Fibroblast of lung (primary cell): ENCODE measurements at places on chromosomes 5 and 9. TPM values are rescaled to one million over a fixed set of nuclear protein-coding genes. Genes with fewer than 3 reads are reported as not detected.

DNA sequence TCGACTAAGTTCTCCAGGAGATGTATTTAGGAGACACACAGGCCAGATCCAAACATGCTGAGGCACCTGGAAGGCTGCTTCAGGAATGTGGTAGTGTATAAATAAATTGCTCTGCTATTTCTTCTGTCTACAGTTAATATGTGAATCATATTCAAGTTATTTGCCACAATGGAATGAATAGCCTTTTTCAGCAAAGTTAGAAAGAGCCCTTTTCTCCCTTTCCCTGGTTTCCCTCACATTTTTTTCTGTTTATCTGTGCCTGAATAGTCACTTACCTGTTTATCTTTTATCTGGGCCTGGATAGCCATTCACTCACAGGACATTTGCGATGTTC is 44.1 kb upstream of the CLINT1 start:
- peak; percentile 46 for DNase-seq
- H3K27me3 ChIP-seq = no peaks in the 10 kb centered on the region

- H3K4me3 ChIP-seq = no peak overlapping the region
- no peak overlapping the region for H3K27ac ChIP-seq
- H3K36me3 ChIP-seq = no peaks in the 10 kb centered on the region
- DNase-seq = no peak
- H3K27me3 ChIP-seq = no peaks in the 10 kb centered on the region
- no peaks in the 10 kb centered on the region for H3K4me1 ChIP-seq
These were observed 100.2 kb downstream of the PIP5K1B start for GRCh38 chr9:68804911-68805889.

DNA sequence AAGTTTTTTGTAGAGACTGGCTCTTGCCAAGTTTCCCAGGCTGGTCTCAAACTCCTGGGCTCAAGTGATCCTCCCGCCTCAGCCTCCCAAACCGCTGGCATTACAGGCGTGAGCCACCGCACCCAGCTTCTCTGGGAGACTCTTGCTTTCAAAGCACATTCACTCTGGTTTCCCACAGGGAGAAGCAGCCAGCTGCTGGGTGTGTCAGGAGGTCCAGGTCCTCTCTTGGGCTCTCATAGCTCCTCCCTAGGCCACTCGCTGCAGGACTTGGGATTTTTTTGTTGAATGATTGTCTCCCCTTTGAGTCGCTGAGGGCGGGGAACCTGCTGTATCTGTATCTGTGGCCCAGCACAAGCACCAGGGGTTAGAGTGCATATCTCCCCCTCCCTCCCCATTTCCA is 68.4 kb upstream of the RAPGEF1 start:
- H3K27me3 ChIP-seq = peaks cover 27% of the 10 kb centered on the region
- H3K4me3 ChIP-seq = no peak overlapping the region
- DNase-seq = no peak
- H3K27ac ChIP-seq = no peak overlapping the region

DPYSL3 gene
- 135 and 206 TPM in 2 replicates for total RNA-seq

OR1Q1 gene
- total RNA-seq = not detected in 2 replicates

GRCh38 chr9:9536523-9536922 is 1076.3 kb downstream of the PTPRD start:
- no peaks in the 10 kb centered on the region for H3K36me3 ChIP-seq
- no peak overlapping the region for H3K27ac ChIP-seq
- no peaks in the 10 kb centered on the region for H3K4me1 ChIP-seq
- H3K27me3 ChIP-seq = no peaks in the 10 kb centered on the region
- no peak overlapping the region for H3K4me3 ChIP-seq

DNA sequence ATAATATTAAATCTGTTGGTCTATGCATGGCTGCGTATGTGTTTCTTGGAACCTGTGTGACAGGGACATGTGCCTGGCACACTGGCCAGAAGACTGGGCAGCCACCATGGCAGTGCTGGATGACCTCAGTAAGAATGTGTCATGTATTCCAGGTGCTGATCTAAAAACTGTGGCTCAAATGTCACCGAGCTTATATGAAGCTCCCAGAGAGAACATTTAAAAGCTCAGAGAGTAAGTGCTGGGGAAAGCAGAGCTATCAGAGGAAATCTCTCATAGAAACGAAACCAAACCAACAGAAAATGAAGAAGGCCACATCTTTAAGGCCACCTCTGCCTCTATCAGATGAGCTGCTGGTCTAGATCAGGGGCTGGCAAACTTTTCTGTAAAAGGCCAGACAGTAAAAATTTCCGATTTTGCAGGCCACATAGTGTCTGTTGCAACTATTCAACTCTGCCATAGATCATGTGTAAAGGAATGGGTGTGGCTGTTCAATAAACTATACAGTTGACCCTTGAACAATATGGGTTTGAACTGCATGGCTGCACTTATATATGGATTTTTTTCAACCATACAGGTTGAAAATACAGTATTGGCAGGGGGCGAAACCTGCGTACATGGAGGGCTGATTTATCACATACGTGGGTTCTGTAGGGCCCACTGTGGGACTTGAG is 31.8 kb downstream of the TSTD2 start:
- no peaks in the 10 kb centered on the region for H3K27me3 ChIP-seq
- H3K4me1 ChIP-seq = no peaks in the 10 kb centered on the region
- no peak overlapping the region for H3K4me3 ChIP-seq

- no peak overlapping the region for H3K4me3 ChIP-seq
- peak; percentile 30 for DNase-seq
- H3K4me1 ChIP-seq = no peaks in the 10 kb centered on the region
- H3K27me3 ChIP-seq = no peaks in the 10 kb centered on the region
- no peaks in the 10 kb centered on the region for H3K36me3 ChIP-seq
- no peak overlapping the region for H3K27ac ChIP-seq
These were observed 417.3 kb downstream of the RASEF start for GRCh38 chr9:82645600-82645999.

RALGPS1 gene
- 5.1 and 5.9 TPM in 2 replicates for total RNA-seq

SLC27A4 gene
- total RNA-seq = 11.7 and 11.8 TPM in 2 replicates

DNA sequence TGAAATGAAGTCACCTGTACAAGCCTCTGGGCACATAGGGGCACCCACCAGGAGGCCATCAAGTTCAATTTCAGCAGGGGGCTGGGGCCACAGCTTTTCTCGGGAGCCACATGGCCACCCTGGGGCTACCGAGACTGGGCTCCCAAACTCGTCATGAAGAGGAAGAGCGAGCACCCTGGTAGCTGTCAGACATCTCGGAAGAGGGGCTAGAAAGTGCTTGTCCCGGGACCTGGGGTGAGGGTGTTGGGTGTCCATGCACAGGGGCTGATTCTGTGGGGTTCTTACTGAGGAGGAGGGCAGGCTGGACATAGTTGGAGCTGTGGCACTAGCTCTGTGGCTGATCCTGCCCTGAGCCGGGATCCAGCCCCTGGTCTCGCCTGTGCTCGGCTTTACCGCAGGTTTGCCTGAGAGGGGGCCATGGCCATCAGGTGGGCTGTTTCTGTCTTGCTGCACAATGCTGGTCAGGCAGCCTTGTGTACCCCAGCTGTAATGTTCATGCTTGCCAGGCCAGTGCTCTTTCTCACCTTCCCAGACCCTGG is 70.3 kb downstream of the PHF2 start:
- H3K4me1 ChIP-seq = peaks cover 5% of the 10 kb centered on the region
- H3K27ac ChIP-seq = no peak overlapping the region
- H3K27me3 ChIP-seq = no peaks in the 10 kb centered on the region
- H3K36me3 ChIP-seq = peaks cover 13% of the 10 kb centered on the region

- H3K4me3 ChIP-seq = no peak overlapping the region
- peaks cover 14% of the 10 kb centered on the region for H3K36me3 ChIP-seq
- no peaks in the 10 kb centered on the region for H3K4me1 ChIP-seq
- no peaks in the 10 kb centered on the region for H3K27me3 ChIP-seq
- no peak for DNase-seq
These were observed 26.9 kb downstream of the EXOC3 start for GRCh38 chr5:469752-470483.

- H3K27me3 ChIP-seq = no peaks in the 10 kb centered on the region
- no peak overlapping the region for H3K27ac ChIP-seq
- no peak for DNase-seq
- no peaks in the 10 kb centered on the region for H3K36me3 ChIP-seq
These were observed 541.7 kb downstream of the SPOCK1 start for GRCh38 chr5:136957428-136957827.

- peaks cover 3% of the 10 kb centered on the region for H3K4me1 ChIP-seq
- peaks cover 4% of the 10 kb centered on the region for H3K36me3 ChIP-seq
- no peak for DNase-seq
- H3K4me3 ChIP-seq = no peak overlapping the region
- no peaks in the 10 kb centered on the region for H3K27me3 ChIP-seq
These were observed 28.2 kb downstream of the ABCA1 start for GRCh38 chr9:104899759-104900247.

DNA sequence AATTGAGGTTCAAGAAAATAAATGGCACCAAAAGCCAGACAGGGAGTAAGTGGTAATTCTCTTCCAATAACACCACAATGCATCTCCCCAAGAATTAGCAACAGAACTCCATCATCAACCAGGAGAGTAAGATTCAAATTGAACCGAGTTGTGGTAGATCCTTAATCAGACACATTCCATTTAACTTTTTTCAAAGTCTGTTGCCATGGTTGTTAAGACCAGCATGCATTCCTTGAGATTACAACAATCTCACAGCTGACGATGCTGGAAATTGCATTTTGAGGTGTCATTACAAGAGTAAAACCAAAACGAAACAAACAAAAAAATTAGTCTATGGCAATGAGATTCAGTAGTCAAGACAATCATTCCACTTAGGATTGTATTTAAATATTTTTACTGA is 78.9 kb upstream of the ZNF462 start:
- no peaks in the 10 kb centered on the region for H3K4me1 ChIP-seq
- no peak for DNase-seq
- no peak overlapping the region for H3K4me3 ChIP-seq
- H3K27me3 ChIP-seq = no peaks in the 10 kb centered on the region
- no peaks in the 10 kb centered on the region for H3K36me3 ChIP-seq

DNA sequence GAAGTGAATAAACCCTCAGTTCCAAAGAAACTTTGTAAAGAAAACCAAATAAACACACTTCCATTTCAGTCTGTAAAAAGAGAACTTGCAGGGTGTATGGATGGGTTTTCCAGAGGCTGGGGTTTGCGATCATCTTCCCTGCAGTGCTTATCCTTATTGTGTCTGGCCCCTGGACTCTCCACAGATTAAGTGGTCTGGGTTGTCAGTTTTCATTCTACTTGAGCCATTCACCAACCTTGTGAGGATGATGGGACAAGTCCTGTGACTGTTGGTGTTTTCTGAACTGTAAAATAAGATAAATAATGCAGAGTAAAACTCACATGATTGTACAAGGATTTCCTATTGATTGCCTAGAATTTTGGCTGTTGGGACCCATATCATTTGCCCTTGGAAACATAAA is 166.1 kb upstream of the MOCS2 start:
- H3K4me1 ChIP-seq = no peaks in the 10 kb centered on the region
- no peaks in the 10 kb centered on the region for H3K27me3 ChIP-seq
- no peak overlapping the region for H3K4me3 ChIP-seq
- no peak for DNase-seq
- no peak overlapping the region for H3K27ac ChIP-seq

DNA sequence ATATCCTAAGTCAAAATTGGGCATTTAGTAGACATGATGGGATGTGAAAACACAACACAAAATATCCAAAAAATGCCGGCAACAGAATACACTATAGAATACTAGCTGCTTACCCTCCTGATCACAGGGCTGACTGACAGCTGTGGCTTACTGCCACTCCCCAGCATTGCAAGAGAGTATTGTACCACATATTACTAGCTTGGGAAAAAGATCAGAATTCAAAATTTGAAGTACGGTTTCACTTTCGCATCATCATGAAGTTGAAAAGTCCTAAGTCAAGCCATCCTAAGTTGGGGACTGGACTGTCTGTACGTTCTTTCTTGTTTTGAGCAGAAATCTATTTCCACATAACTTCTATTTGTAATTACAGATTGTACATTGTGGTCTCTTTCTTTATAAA is 851.4 kb downstream of the MAT2B start:
- H3K4me1 ChIP-seq = peaks cover 4% of the 10 kb centered on the region
- H3K4me3 ChIP-seq = no peak overlapping the region
- H3K36me3 ChIP-seq = no peaks in the 10 kb centered on the region
- no peak overlapping the region for H3K27ac ChIP-seq

GRCh38 chr5:153086486-153086885 is 404.0 kb upstream of the GRIA1 start:
- no peak overlapping the region for H3K27ac ChIP-seq
- H3K4me1 ChIP-seq = no peaks in the 10 kb centered on the region
- no peaks in the 10 kb centered on the region for H3K27me3 ChIP-seq

PCDHGA12 gene
- 9.2 and 13.7 TPM in 2 replicates for total RNA-seq

DNA sequence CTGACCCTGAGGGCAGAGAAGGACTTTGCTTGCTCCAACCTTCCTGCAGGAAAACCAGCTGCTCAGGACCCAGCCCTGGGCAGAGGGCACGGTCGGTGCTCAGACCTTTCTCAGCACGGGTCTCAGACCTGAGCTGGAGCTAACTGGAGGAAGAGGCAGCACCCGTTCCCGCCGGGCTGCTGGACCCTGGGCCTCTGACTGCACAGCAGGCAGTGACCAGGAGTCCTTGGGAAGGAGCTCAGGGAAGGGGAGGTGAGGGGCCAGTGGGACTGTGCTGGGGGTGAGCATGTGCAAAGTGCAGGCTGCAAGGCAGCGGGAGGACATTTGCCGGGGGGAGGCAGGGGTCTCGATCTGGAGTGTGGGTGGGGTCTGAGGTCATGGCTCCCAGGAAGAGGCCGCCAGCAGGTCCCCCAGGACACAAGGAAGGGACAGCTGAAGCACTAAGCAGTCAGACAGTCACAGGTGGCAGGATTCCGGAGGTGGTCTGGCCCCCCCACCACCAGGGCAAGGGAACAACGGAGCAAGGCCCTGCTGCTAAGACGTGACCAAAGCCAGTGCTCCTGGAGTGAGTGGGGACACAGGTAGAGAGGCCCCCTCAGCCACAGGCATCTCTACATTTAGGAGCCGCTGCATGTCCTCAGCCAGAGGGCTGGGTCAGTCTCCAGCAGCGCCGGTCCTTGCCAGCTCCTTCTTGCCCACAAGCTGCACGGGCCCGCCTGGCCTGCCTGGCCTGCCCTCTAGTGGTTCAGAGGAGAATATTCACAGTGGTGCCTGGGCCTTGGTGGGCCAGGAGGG is 4.8 kb upstream of the DPM2 start:
- peak; percentile 75 for DNase-seq
- H3K27me3 ChIP-seq = no peaks in the 10 kb centered on the region

- no peaks in the 10 kb centered on the region for H3K27me3 ChIP-seq
- H3K4me3 ChIP-seq = no peak overlapping the region
- no peaks in the 10 kb centered on the region for H3K4me1 ChIP-seq
- peak overlapping the region; percentile 24 for H3K27ac ChIP-seq
- DNase-seq = peak; percentile 77
These were observed 203.0 kb upstream of the TUT7 start for GRCh38 chr9:86557063-86557766.
